ENCODE measurements at places on chromosomes 6 and 20.

GRCh38 chr6:18101873-18102272, 20.6 kb downstream of the NHLRC1 start:
- DNase-seq: no peak

GRCh38 chr6:21444711-21445260, 148.8 kb upstream of the SOX4 start:
- no peak for DNase-seq

- peak; percentile 92 for DNase-seq
Observed at GRCh38 chr20:23152308-23152892, 66.3 kb upstream of the CD93 start.

GRCh38 chr6:135531954-135532490, 34.5 kb upstream of the AHI1 start:
- DNase-seq: no peak

DNA sequence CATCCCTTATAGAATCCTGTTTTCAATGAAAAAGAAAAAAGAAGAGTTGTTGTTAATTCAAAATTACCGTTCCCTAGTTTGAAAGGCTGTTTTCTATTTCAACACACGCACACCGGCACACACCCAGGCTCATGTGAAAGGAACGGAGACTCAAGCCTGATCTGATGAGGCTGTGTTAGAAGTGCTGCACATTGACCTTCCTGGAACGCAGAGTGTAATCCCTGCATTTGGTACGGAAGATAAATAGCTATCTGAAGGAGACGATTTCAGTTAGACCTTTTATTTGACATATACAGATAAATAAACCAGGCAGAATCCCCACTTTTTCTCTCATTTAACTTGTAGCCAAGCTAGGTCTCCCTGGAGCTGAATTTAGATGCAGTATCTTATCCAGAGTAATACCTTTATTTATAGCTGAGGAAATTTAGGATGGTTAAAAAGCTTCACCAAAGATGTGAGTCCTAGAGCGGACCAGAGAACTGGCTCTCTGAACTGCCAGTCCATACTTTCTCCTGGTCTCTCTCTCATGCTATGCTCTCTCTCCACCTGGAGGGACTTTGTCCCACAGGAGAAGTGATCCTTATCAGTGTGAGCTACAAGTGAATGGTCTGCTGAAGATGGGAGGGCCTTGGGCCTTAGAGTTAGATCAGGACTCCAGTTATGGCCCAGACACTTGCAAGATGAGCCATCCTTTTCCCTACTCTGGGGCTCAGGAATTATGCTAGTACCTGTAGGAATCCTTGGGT, 30.6 kb downstream of the MAP3K4 start:
- no peak for DNase-seq

DNA sequence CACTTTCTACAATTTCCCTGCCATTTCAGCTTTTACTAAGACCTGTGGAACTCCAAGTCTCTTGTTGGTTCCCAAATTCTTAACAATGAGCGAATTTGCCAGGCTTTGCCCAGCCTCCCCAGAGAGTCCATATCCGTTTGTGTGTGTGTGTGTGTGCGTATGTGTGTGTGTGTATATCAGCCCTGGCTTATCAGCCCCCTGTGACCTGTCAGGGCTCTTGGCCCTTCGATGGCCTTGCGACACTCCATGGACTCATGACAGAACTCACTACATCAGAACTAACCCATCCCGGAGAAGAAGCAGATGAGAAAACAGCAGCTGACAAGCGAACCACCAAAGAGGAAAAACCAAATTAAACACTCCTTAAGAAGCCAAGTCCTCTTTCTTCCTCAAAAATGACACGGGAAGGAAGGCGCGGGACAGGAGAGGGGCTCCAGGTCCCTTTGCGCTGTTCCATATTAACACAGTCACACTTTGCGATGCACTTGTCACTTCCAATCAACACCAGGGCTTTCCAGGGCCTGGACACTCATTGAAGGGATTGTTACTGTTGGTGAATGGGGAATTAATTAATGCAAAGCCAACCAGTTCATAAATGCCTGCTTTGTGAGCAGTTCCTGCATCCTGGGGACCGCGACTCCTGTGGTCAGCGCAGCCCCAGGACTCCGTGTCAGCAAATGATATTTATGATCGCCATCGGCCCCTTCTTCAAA, 524.0 kb downstream of the CD83 start:
- DNase-seq: no peak

DNA sequence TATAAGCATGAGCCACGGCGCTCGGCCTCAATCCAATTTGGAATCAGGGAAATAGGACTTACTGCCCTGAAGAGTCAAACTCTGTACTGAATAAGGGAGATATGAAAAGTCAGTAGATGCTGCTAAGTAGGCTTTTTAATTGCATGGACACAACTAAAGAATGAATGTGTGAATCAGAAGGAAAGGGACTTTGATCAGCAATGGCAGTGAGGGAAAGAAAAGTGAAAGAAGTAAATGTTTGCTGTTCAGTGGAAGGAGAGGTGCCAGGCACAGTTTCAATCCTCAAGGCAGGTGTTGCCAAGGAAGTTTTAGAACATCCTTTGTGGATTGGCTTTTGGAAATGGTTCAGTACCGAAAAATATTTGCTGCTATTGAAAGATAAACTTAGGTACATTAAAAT, 62.2 kb upstream of the GCM1 start:
- no peak for DNase-seq

- no peak for DNase-seq
Observed at GRCh38 chr6:137370871-137371633, 123.1 kb downstream of the OLIG3 start.

DNA sequence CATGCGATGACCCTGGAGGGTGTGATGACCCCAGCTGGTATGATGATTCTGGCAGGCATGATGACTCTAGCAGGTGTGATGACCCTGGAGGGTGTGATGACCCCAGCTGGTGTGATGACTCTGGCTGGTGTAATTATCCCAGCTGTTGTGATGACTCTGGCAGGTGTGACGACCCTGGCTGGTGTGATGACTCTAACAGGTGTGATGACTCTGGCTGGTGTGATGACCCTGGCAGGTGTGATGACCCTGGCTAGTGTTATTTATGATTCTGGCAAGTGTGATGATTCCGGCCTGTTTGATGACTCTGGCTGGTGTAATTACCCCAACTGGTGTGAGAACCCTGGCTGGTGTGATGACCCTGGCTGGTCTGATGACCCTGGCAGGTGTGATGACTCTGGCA, 427.2 kb downstream of the QKI start:
- no peak for DNase-seq

- DNase-seq: peak; percentile 80
Observed at GRCh38 chr6:36625158-36625919, 31.2 kb downstream of the SRSF3 start.

DNA sequence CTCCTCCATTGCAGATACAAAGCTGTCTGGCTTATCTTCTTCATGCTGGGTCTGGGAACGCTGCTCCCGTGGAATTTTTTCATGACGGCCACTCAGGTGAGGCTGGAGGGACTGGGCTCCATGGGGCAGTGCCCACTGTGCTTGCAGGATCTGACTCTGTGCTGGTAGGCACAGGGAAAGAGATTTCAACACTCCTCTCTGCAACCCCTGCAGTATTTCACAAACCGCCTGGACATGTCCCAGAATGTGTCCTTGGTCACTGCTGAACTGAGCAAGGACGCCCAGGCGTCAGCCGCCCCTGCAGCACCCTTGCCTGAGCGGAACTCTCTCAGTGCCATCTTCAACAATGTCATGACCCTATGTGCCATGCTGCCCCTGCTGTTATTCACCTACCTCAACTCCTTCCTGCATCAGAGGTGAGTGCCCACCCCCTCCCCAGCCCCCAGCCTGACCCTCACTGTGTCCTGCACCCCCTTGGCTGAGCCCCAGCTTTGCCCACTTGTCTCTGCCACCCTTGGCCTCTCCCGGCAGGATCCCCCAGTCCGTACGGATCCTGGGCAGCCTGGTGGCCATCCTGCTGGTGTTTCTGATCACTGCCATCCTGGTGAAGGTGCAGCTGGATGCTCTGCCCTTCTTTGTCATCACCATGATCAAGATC, 6.1 kb downstream of the SLC29A1 start:
- no peak for DNase-seq

DNA sequence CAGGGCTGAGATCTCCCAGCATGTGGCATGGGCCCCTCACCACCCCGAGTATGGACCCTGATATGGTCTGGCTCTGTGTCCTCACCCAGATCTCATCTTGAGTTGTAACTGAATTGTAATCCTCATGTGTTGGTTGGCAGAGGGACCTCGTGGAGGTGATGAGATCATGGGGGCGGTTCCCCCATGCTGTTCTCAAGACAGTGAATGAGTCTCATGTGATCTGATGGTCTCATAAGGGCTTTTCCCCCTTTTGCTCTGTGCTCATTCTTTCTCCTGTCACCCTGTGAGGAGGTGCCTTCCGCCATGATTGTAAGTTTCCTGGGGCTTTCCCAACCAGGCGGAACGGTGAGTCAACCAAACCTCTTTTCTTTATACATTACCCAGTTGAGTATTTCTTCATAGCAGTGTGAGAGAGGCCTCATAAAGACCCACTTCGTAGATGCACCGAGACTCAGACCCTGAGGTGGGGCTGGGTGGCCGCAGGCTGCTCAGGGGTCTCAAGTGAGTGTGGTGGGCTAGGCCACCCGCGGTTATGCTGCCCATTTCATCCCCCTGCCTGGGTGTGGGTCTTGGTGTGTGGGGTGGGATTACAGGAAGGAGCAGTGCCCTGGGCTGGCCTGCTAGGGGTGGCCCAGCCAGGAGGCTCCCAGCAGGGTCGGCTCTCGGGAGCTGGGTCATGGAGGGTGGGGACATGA, 26.2 kb upstream of the GATA5 start:
- no peak for DNase-seq

DNA sequence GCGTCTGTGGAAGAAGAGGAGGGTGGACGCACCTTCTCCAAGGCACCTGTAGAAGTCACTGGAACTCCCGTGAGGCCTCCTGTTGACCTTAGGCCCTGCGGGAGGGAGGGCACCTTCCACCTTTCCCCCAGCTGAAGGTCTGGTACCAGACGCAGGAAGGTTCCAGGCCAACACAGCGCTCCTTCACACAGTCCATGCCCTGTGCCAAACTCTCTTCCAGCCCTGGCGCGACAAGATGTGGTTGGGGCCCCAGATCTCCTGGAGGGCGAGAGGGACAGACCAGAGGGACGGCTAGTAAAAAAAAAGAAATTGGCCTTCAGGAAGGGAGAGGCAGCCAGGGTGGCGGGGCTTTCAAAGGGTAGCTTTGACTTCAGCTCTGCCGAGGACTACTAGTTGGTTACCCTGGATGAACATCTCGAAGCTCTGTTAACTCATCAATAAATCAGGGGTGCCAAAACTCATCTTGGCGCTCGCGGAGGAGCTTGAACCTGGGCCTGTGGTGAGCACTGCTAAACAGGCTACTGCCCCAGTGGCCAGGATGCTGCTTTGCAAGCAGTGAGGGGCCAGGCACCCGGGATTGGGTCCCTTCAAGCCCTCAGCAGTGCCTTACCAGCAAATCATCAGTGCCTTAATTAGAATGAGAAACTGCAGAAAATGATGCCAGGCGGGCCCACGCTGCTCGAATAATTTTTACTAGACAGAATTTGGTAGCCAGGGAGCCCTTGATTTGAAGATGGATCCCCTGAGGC, 14.9 kb downstream of the AARS2 start:
- no peak for DNase-seq

- no peak for DNase-seq
Observed at GRCh38 chr6:3314621-3315467, 56.1 kb downstream of the PSMG4 start.

GRCh38 chr6:54971825-54972224, 125.3 kb downstream of the FAM83B start:
- no peak for DNase-seq

- DNase-seq: no peak
Observed at GRCh38 chr6:149362289-149362688, 37.8 kb upstream of the SUMO4 start.

- DNase-seq: no peak
Observed at GRCh38 chr6:7993952-7994351, 70.2 kb downstream of the BLOC1S5 start.

GRCh38 chr20:5691918-5692618, 58.1 kb upstream of the SHLD1 start:
- no peak for DNase-seq

- no peak for DNase-seq
Observed at GRCh38 chr6:169667716-169668115, 34.1 kb downstream of the WDR27 start.

DNA sequence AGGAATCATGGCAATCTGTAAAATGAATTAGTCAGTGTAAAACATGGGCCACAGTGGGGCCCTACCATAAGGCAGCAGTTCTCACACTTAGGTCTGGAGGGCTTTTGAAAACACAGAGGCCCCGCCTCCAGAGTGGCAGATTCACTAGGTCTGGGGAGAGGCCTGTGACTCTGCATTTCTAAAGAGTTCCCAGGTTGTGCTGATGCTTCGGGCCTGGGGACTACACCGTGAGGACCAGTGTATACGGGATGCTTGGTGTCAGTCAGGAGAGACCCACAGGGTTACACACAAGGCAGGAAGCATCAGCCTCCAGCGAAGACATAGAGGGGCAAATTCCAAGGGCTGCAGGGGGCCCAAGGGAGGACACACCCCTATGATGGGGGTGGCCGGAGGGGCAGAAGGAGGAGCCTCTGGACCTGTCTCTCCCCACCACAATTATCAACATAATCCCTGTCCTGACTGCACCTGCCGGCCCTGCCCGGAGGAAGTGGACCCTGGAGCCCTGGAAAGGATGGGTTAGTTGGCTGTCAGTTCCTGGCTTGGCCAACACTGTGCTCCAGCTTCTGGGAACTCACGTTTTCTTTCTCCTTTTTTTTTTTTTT, 46.7 kb downstream of the FGD2 start:
- DNase-seq: no peak

DNA sequence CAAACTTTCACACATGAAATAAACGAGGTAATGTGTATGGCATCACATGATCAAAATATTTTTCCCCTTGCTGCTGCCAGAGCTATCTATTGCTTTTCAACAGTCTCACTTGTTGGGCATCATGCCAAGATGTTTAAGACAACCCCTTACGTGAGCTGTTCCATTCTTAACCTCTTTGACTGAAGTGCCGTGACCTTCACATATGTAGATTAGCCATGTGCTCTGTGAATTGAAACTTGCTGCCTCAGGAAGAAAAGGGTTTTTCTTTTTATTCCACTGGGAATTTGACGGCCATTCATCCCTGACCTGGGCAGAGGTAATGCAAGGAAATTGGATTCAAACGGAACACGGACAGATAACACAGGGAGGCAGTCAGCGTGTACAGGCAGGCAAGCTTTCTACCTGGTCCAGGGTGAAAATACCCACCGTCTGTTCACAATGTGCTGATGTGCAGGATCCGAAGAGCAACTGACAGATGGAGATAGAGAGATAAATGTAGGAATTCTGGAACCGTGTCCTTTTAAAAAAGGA, 14.2 kb downstream of the ARID1B start:
- no peak for DNase-seq

GRCh38 chr20:39029364-39029763, 67.2 kb downstream of the DHX35 start:
- DNase-seq: no peak

DNA sequence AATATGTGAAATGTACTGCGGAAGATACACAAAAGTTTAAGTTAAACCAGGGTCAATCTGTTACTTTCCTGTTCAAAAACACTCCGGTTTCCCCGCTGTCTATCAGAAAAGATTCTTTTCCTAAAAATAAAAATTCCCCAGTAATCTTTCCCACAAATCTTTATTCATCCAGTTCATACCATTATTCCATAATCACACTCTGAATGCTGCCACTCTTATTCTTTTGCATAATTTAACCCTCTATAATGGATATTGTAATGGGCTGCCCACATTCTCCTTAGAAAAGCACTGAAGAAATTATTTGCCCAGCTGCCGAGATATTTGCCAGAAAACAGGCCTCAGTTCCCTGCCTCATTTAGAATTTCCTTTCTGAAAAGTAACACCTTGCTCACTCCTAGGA, 68.6 kb downstream of the EPHA7 start:
- DNase-seq: no peak
